ENCODE measurements at places on chromosomes 11 and 22.

DNA sequence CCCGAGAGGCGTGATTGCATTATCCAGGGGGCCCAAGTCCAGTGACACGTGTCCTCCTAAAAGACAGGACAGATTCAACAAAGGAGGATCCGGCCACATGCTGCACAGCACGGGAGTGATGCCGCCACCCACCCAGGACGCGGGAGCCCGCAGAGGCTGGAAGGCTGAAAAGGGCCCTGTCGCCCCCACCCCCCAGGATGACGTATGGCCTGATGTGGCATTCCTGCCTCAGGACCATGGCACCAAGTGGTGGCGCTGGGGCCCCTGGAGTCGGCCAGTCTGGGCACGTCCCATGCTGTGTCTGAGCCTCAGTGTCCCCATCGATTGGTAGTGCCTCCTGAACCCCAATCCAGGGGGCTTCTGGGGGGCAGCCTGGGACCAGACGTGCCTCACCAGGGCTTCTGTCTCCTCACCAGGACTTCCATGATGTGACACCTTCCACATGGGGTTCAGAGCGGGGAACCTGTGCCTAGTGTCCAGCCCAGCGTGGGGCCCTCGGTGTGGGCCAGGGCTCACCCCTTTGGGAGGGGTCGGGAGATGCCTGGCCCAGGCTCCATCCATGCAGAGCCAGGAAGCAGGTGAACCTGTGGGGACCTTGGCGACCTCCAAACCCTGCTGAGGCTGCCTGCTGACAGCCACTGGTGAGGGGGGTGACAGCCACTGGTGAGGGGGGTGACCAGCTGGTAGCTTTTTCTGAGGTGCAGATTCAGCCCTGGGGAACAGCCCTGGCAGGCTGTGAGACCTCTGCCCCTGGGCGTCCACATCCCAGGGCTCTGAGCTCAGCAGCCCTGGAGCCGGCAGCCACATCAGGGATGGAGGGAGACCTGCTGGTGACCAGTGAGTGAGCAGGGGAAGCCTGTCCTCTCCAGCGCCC lies 75.3 kb downstream of the KCNQ1 start:
- DNase-seq, result no peak

DNA sequence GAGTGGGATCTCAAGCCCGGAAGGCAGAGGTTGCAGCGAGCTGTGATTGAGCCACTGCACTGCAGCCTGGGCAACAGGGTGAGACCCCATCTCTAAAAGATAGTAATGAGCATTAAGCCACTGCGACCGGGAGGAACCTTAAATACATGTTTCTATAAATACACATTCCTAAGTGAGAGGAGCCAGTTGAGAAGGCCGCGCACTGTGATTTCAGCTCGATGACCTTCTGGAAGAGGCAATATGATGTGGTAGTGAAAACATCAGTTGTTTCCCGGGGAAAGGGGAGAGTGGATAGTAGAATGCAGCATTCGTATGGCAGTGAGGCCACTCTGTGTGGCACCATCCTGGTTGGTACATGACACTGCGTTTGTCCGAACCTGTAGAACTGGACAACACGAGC lies 18.0 kb downstream of the PTDSS2 start:
- no peak for DNase-seq

DNA sequence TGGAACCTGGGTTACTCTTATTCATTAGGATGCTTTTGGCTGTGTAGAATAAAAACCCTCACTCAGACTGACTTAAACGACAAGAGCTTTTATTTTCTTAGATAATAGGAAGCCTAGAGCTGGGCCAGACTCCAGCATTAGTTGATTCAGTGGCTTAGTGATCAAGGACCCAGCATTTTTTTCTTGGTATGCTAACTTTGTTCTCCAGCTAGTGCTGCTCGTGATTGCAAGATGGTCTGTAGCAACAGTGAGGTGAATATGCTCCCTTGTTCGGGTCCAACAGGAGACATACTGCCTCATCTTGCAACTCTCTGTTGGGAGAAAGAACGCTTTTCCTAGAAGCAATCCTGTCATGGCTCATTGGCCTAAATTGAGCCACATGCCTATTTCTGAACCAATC lies 33.4 kb downstream of the INSC start:
- DNase-seq, result no peak

- DNase-seq, result peak; percentile 84
Observed at GRCh38 chr11:75140269-75141138, 10.4 kb upstream of the SLCO2B1 start.

GRCh38 chr22:19411690-19412045 lies 19.9 kb downstream of the HIRA start:
- DNase-seq, result no peak

DNA sequence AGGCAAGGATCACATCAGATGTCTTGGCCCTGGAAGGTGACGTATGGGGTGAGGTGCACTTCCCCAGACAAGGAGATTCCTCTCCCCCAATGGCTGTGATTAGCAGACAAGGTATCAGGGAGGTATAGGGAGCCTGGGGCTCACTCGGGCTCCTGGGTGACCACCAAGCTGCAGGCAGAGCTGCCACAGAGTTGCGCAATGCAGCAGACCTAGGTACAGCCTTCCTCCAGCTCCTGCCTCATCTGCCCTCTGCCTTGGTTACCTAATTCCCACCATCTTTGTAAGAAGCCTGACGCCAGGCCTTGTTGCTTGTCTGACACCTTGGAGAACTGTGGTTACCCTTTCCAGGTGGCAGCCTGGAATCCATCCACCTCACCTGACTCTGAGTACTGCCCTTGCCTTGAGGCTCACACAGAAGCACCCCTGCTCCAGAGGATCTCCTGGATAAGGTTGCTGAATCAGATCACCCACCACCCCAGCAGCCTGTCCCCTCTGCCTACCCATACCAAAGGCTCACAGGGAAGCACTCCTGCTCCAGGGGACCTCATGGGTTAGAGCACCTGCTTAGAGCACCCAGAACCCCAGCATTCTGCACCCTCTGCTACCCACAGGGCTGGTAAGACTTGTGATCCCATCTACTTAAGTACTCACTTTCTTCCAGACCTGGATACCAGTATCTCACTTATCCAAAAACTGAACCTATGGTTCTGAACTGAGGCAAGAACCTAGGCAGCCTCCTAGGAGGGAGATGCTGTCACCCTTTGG lies 40.4 kb downstream of the GAB4 start:
- DNase-seq, result no peak

DNA sequence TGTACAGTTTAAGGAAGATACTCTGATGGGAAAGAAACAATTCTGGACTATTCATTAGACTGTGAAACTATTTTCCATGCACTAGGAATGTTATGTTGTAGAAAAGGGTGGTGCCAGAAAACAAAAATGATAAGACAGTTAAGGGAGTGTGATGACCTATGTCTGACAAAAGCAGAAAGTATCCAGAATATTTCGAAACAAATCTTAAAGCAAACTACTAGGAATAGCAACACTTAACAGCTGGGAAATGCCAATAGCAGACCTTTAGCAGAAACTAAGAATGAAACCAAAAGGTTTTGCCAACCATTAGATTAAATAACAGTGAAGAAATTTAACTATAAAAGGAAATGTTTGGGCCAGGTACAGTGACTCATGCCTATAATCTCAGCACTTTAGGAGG lies 3.3 kb upstream of the ARHGAP20 start:
- no peak for DNase-seq

DNA sequence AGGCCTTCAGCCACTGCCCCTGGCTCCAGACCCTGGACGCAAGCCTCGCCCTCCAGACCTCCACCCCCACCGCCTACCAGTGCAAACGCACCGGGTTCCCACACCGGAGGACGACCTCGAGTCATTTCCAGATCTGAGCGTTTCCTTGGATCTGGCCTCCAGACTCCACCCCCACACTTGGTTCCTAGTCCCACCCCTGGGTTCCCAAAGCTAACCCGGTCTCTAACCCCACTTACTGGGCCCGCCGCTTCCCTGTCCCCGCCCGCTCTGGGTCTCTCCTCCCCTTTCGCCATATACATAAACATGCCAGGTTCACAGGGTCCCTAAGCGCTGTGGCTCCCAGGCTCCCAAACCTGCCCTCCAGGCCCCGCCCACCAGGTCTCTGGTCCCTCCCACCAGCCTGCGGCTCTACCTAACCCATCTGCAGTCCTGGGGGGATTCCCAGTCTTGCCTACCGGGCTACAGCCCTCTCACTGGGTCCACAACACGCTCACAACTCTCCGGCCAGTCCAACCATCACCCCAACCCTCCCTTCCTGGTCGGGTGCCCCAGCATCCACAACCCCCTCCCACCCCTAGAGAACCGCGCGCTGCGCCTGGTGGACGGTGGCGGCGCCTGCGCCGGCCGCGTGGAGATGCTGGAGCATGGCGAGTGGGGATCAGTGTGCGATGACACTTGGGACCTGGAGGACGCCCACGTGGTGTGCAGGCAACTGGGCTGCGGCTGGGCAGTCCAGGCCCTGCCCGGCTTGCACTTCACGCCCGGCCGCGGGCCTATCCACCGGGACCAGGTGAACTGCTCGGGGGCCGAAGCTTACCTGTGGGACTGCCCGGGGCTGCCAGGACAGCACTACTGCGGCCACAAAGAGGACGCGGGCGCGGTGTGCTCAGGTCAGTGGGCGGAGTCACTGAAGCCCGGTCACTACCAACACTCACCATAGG lies 36.7 kb downstream of the CD6 start:
- peak; percentile 65 for DNase-seq

- DNase-seq, result peak; percentile 78
Observed at GRCh38 chr11:17063171-17064002, 14.1 kb downstream of the RPS13 start.

DNA sequence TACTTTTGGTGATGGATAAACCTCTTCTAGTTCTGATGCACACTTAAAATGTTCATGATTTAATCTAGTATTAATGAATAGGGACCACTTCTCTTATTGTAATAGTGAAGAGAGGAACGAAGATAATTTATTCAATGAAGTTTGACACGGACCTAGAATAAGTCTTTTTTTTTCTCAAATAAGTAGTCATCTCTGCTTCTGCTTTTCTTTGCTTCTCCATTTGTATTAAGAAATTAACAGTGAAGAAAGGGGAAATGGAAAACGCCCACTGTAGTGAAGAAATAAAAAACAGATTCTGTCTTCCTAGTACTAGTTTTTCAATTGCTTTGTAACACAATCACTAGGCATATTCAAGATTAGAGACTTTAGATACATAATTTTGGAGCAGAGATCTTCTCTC lies 73.0 kb downstream of the CD44 start:
- DNase-seq, result no peak

DNA sequence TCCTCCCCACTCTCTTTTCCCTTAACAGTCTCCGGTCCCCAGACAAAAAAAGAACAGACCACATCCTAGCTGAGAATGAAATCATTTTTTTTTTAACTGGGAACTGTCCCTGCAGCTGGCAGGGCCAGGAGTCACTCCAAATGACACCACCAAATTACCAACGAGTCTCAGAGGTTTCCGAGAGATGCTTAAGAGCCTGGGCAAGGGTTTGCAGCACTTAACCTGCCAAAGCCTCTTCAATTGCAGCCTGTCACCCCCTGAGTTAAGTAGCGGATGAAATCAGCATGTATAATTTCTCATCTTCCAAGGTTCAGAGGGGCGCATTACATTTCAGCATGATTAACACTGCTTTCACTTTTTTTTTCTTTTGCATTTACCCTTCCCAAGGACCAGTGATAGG lies 71.8 kb downstream of the TENM4 start:
- no peak for DNase-seq

- DNase-seq, result no peak
Observed at GRCh38 chr11:28257761-28258160, 149.6 kb downstream of the METTL15 start.

DNA sequence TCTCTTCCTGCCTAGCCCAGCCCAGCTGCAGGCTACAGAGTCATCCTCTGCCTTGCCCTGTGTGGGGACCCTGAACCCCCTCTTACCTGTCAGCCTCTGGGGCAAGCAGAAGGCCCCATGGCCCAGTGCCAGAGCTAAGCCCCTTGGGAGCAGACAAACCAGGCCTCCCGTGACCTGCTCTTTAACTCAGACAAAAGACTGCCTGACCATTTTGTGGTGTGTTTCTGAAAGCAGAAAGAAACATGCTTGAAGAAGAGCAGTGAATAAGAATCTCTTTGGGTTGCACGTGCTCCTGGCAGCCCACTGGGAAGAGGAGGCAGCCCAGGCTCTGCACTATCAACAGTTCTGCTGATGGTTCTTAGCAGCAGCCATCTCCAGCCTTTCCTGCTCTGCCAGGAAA lies 118.6 kb downstream of the GRIK4 start:
- DNase-seq, result no peak

All from activated CD4-positive, alpha-beta T cell treated with anti-CD3 and anti-CD28 coated beads for 48 hours (primary cell).